ENCODE measurements at places on chromosomes 7 and 10. TPM values are rescaled to one million over a fixed set of nuclear protein-coding genes. Genes with fewer than 3 reads are reported as not detected.
A peak's percentile ranks its signal among the peaks of the same experiment; 100 is the strongest.

- H3K27ac ChIP-seq, result no peak overlapping the region
- no peak for DNase-seq
- H3K27me3 ChIP-seq, result no peaks in the 10 kb centered on the region
- no peaks in the 10 kb centered on the region for H3K4me1 ChIP-seq
Observed at GRCh38 chr10:128880159-128880725, 586.8 kb upstream of the MGMT start.

DNA sequence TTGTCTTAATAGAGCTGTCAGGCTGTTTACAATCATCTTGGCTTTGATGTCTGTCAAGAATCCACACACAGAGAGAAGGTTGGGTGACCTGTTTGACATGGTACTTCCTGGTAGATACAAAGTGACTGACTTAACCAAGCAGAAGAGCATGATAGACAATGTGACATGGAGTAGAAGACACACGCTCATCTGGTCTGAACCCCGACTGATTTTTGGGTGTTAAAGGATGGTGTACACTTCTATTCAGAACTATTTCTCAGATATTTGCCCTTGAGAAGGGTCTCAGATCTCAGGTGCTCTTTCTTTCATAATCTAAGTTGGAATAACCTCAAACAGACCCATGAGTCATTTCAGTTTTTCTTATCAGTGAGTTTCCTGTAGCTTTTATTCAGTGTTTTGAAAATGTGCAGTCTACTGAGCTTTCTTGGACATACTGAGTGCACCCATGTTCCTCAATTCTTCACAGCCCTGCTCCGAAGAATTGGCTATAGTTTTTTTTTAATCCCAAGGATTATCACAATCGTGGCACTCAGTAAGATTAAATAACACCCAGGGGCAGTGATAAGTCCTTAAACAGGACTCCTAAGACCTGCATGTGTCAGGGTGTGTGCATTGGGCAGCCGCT, 46.4 kb upstream of the NXPH1 start:
- no peak overlapping the region for H3K4me3 ChIP-seq
- no peak for DNase-seq
- H3K27ac ChIP-seq, result no peak overlapping the region
- no peaks in the 10 kb centered on the region for H3K36me3 ChIP-seq

DNA sequence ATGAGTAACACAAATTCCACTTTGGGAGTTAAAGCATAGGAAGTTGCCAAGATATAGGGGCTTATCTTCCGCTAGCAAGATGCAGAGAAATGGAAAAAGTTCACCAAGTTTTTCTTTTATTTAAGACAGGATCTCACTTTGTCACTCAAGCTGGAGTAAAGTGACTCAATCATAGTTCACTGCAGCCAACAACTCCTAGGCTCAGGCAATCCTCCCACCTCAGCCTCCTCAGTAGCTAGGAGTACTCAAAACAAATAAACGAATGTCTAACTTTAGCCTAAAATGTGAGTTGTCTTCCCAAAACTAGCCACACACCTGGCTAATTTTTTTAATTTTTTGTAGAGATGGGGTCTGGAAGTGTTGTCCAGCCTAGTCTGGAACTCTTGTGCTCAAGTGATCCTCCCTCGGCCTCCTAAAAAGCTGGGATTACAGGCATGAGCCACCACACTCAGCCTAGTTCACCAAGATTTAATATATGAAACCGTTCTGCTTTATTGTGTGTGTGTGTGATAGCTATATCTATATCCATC, 9.9 kb downstream of the VIM start:
- H3K4me1 ChIP-seq, result peaks cover 5% of the 10 kb centered on the region
- H3K27me3 ChIP-seq, result no peaks in the 10 kb centered on the region
- H3K27ac ChIP-seq, result no peak overlapping the region
- H3K36me3 ChIP-seq, result no peaks in the 10 kb centered on the region
- no peak overlapping the region for H3K4me3 ChIP-seq

Gene HBP1
- total RNA-seq, result 48.3 TPM

DNA sequence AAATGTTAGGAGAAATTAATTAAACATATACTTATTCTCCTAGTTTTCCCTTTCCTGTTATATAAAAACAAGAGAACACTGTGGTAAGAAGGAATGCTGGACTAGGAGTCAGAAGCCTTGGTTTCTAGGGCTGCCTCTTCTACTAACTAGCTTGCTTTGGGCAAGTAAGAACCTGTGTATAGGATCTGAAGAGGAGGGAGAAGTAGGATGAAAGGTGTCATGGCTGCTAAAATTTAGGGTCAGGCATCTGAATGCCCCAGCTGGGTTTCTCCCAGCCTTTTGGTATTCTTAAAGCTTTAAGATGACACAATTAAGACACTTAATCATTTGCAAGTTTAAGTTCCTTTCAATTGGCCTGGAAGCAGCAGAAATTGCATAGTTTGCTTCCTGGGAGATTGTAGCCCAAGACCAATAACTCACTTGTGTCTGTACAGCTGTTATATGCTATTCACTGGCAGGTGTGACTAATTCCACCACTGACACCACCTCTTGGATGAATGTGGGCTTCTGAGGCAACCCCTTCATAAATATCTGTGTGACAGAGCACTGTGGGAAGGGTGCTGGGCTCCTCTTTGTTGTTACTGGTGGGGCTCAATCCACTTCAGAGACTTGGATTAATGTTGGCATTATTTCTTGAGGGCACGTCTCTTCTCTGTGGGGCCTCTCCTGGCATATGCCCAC, 137.2 kb downstream of the LRMDA start:
- no peak overlapping the region for H3K27ac ChIP-seq
- H3K4me1 ChIP-seq, result no peaks in the 10 kb centered on the region
- peak; percentile 38 for DNase-seq
- H3K27me3 ChIP-seq, result no peaks in the 10 kb centered on the region
- no peak overlapping the region for H3K4me3 ChIP-seq

Gene HOXA10
- total RNA-seq, result 50.5 TPM

DNA sequence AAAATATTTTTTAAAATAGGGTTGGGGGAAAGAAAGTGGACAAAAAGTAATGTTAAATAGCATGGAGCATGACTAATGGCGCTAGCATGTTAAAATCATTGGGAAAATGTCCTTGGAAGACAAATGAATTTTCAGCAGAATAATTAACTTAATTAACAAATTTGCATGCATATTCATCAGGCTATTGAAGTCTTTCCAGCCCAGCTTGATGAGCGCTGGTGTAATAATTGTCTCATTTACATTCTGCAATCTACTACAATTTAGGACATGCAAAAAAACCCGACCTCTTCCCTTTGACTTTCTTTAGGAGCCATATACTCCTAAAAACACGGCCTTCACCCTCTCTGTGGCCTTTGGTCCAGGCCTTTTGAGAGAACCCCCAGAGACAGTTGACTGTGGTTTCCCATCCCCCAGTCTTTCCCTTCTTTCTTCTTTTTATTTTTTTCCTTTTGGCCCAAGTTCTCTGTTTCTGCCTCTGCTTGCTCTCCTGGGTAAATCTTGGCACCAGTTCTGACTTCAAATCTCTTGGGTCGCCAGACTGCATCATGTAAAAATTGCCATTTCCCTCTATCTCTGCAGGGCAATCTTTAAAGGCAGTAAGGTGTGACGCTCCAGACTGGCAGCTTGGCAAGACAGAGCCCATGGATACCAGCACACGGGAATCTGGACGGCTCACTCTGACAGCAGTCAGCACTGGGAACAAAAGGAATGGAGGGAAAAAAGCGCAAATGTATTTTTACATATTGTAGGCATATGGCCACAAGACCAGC, 105.5 kb downstream of the NEUROD6 start:
- DNase-seq, result no peak
- H3K4me1 ChIP-seq, result no peaks in the 10 kb centered on the region
- no peak overlapping the region for H3K27ac ChIP-seq
- H3K27me3 ChIP-seq, result no peaks in the 10 kb centered on the region
- no peaks in the 10 kb centered on the region for H3K36me3 ChIP-seq
- no peak overlapping the region for H3K4me3 ChIP-seq

DNA sequence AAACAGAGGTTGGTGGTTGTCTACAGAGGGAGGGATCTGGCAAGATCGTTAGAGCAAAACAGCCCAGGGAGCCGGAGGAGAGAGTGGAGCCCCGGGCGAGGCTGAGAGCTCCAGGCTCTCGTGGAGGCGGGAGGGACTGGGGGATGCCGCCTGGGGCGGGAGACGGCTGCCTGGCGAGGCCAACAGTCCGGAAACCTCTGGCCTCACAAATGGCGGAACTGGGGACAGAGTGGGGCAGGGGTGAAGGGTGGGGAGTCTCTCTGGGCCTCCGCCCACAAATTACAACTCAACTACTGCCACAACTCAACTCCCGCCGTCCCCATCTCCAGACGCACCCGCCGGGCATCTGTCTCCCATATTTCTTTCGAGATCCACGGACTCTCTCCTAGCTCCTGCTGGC, 47.7 kb downstream of the CLEC2L start:
- H3K27me3 ChIP-seq, result no peaks in the 10 kb centered on the region
- H3K4me3 ChIP-seq, result no peak overlapping the region
- no peaks in the 10 kb centered on the region for H3K36me3 ChIP-seq
- no peak for DNase-seq

DNA sequence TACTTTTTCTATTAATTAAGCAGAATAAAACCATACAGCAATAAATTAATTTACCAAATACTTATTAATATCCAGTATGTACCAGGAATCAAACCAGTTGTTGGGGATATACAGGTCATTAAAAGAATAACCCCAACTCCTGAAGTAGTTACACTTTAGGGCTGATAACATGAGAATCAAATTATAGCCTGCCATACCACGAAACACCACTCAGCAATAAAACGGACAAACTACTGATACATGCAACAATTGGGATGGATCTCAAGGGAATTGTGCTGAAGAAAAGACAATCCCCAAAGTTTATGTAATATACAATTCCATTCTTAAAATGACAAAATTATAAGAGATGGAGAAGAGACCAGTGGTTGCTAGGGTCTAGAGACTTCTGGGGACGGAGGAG, 22.7 kb downstream of the MCMBP start:
- no peak overlapping the region for H3K27ac ChIP-seq
- no peaks in the 10 kb centered on the region for H3K36me3 ChIP-seq

GRCh38 chr10:70537398-70538194, 59.0 kb downstream of the PALD1 start:
- H3K4me1 ChIP-seq, result no peaks in the 10 kb centered on the region
- H3K4me3 ChIP-seq, result no peak overlapping the region
- H3K36me3 ChIP-seq, result no peaks in the 10 kb centered on the region
- no peak overlapping the region for H3K27ac ChIP-seq
- no peaks in the 10 kb centered on the region for H3K27me3 ChIP-seq
- DNase-seq, result no peak

Gene PLPP4
- not detected for total RNA-seq

Gene SMKR1
- 0.35 TPM for total RNA-seq

- no peak overlapping the region for H3K27ac ChIP-seq
- H3K27me3 ChIP-seq, result no peaks in the 10 kb centered on the region
- no peaks in the 10 kb centered on the region for H3K36me3 ChIP-seq
- no peak overlapping the region for H3K4me3 ChIP-seq
- H3K4me1 ChIP-seq, result no peaks in the 10 kb centered on the region
- no peak for DNase-seq
Observed at GRCh38 chr10:128298587-128298986, 172.4 kb upstream of the MKI67 start.

GRCh38 chr7:15816835-15817426, 130.4 kb upstream of the MEOX2 start:
- no peak overlapping the region for H3K27ac ChIP-seq
- DNase-seq, result no peak
- H3K27me3 ChIP-seq, result no peaks in the 10 kb centered on the region

- no peaks in the 10 kb centered on the region for H3K27me3 ChIP-seq
- peak; percentile 27 for DNase-seq
- H3K4me3 ChIP-seq, result peak overlapping the region; percentile 38
- H3K36me3 ChIP-seq, result no peaks in the 10 kb centered on the region
- H3K27ac ChIP-seq, result no peak overlapping the region
- H3K4me1 ChIP-seq, result no peaks in the 10 kb centered on the region
Observed at GRCh38 chr7:90119178-90119971, 34.9 kb upstream of the STEAP1 start.

Gene WASL
- 51.2 TPM for total RNA-seq

- H3K36me3 ChIP-seq, result no peaks in the 10 kb centered on the region
- H3K27me3 ChIP-seq, result no peaks in the 10 kb centered on the region
- no peak for DNase-seq
- H3K4me3 ChIP-seq, result no peak overlapping the region
- H3K27ac ChIP-seq, result no peak overlapping the region
Observed at GRCh38 chr10:71354776-71355175, 35.7 kb downstream of the SLC29A3 start.

Gene SPDYE6
- not detected for total RNA-seq

Gene CRYGN
- 0.73 TPM for total RNA-seq

DNA sequence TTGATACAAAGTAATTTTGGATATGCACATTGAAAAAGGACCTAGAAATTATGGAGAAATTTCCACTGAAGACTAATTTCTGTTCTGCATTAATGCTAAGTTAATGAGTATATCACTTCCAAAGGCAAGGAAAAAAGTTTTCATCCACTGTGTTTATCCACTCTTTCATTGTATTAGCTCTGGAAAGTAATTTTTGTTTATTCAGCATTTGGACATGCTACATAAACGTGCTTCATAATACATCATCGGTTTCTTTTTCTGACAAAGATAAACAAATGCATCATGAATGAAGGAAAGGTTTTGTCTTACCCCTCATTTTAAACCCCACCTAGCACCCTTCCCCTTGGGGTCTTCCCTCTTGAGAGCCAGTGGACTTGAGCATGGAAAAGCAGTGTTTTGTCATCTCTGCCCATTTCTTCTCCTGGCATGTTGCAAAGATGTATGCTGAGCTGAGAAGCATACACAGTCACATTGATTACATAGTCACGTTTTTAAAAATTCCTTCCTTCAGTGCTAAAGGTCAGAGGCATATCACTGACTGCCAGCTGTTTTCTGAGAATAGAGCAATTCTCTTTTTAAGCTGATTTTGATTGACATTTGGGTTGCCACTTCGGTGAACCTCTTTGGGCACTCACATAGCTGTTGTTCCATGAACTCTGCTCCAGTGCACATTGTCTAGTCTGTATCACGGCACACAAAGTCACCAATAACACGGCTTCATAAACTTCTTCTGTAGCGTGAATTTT, 65.9 kb upstream of the C7orf33 start:
- H3K4me1 ChIP-seq, result no peaks in the 10 kb centered on the region
- H3K36me3 ChIP-seq, result no peaks in the 10 kb centered on the region
- no peak overlapping the region for H3K4me3 ChIP-seq
- H3K27me3 ChIP-seq, result no peaks in the 10 kb centered on the region
- DNase-seq, result no peak

GRCh38 chr10:84156768-84157167, 16.8 kb upstream of the GPR15LG start:
- H3K27ac ChIP-seq, result no peak overlapping the region
- DNase-seq, result no peak
- H3K4me1 ChIP-seq, result no peaks in the 10 kb centered on the region

Data from uterus (tissue), 4 donors.